ENCODE measurements at places on chromosomes 1 and 21. TPM values are rescaled to one million over a fixed set of nuclear protein-coding genes. Genes with fewer than 3 reads are reported as not detected.

The COL8A2 gene
- 3.2 TPM for polyA plus RNA-seq

The UTS2 gene
- not detected for polyA plus RNA-seq

The CLCA1 gene
- 262 TPM for polyA plus RNA-seq

The C8A gene
- polyA plus RNA-seq = not detected

The RGS8 gene
- polyA plus RNA-seq = under 0.01 TPM

The SSX2IP gene
- polyA plus RNA-seq = 6.7 TPM

The BTBD19 gene
- not detected for polyA plus RNA-seq

The CADM3 gene
- polyA plus RNA-seq = 11.5 TPM

Data from sigmoid colon (tissue), 7 donors.